ENCODE measurements at places on chromosomes 5 and 9.

GRCh38 chr9:111144741-111145140 is 106.5 kb upstream of the LPAR1 start:
- DNase-seq: no peak

GRCh38 chr5:150465927-150466326 is 16.4 kb upstream of the RPS14 start:
- DNase-seq: no peak

DNA sequence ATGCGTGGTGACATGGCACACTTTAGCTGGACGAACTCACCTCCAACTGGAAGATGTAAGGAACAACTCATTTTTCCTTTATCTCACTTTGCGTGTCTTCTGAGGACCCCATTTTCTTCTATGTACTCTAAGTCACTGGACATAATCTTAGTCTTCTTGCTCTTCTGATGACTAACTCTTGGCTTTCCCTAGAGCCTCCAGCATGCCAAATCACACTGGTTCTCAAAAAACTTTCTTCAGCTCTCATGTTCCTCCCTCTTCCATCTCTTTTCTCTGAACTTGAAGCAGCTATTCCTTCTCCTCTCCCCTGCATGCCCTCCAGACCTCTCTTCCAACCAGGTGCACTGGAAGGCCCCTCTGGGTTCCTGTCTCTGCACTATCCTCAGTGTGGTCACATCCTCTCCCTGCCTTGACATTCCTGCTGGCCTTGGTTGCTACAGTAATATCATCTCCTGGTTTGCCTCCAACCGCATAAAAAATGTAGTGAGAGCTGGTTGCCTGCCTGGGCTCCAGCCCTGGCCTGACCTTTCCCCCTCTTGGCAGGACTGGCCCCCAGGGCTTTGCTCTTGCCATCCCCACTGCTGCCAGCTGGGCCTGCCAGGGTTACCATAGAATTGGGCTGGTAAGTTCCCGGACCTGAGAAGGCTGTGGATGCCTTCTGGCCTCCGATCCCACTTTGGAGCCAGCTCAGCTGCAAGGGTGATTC is 44.8 kb upstream of the BNC2 start:
- DNase-seq: no peak

- no peak for DNase-seq
Measured at GRCh38 chr5:106522296-106522695, 1148.4 kb downstream of the EFNA5 start.

- no peak for DNase-seq
Measured at GRCh38 chr5:43514025-43514424, 923 bp downstream of the C5orf34 start.

- DNase-seq: no peak
Measured at GRCh38 chr9:81370096-81370495, 319.3 kb downstream of the TLE1 start.

DNA sequence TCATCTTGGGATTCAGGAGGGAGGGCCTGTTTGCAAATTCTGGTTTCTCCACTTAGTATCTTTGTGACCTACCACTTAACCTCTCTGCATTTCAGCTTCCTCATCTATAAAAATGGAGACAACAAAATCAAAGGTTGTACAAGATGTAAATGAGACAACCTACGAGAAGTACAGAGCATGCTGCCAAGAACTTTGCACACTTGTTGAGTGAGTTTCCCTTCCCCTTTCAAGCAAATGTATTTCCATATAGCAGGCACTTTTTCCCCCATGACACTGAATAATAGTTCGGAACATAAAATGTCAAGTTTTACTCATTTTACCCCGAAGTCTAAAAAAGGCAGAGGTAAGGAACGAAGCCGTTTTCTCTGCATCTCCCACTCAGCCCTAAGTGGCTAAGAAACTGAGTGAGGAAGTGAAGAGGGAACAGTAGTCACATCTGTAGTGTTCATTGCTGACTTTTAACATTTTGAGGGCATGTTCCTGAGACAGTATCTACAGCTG is 159.0 kb downstream of the TLE1 start:
- DNase-seq: no peak

- no peak for DNase-seq
Measured at GRCh38 chr9:38423973-38424843, at the start of gene IGFBPL1. TSS of gene IGFBPL1 (minus strand) at chr9:38424454. CDS start at chr9:38424424, 30 bp downstream.

- DNase-seq: no peak
Measured at GRCh38 chr9:122197882-122198281, 30.9 kb downstream of the LHX6 start.

GRCh38 chr5:179768326-179769085 is 25.3 kb upstream of the LTC4S start:
- DNase-seq: no peak

GRCh38 chr9:16591092-16591491 is 279.4 kb downstream of the BNC2 start:
- DNase-seq: no peak

DNA sequence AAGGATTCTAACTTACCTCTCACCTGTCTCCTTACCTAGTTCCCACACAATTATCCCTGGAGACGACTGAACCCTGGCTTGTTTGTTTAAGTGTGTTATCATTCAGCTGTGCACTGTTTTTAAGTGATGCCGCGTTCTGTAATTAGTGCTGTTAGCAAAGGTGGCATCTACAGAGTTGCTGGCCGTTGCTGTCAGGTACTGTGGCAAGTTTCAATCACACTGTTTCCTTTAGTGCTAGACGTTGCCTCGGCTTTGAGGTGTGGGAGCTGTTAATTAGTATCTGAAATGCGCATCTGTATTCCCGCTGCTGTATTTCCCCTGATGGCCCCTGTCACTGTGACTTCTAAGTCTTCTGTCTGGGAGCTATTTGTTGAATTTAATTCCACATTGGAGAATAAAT is 193.8 kb upstream of the GAS1 start:
- no peak for DNase-seq

GRCh38 chr5:131530706-131531331 is 104.2 kb downstream of the RAPGEF6 start:
- DNase-seq: no peak

- DNase-seq: no peak
Measured at GRCh38 chr5:147437161-147437596, 72.7 kb downstream of the DPYSL3 start.

- no peak for DNase-seq
Measured at GRCh38 chr5:54725391-54726280, 208.1 kb downstream of the SNX18 start.

DNA sequence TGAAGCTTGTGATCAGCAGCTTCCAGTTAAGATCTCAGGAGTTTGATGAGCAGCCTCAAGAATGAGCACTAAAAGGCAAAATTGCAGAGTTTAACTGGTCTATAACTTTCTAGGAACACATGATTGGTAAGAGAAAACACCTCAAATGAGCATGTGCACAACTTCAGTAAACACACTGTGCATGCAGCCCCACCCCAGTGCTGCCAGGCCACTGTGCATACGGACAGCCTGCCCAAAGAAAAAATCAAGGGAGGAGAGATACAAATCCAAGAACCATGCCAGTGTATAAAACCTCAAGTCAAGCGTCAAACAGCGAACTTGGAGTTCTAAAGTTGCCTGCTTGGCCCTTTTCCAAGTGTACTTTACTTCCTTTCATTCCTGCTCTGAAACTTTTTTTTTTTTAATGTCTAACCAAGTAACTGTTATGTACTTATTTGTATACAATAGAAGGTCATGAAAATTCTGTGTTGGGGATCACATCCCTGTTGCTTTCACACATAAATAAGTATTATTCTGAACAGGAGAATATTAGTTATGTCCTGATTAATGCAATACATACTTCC is 125.6 kb upstream of the TSLP start:
- DNase-seq: no peak

DNA sequence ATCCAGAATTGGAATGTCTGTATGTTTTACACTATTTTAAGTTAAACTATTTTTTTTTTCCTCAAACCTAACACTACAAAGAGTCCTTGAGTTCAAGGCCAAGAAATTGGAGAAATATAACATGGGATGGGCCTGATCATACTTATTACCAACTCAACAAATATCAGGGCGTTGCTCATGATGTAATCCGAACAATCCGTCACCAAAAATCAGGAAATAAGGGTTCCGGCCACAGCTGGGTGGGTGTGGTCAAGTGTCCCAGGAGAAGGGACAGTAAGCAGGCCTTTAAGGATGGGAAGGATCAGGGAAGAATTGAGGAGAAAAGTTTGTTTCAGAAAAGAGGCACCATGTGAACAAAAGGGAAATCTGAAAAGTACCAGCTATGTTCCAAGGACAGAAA is 29.8 kb downstream of the MED27 start:
- DNase-seq: no peak

GRCh38 chr9:109817146-109817845 is 37.3 kb downstream of the PALM2AKAP2 start:
- DNase-seq: no peak

GRCh38 chr5:146079695-146080373 is 25.5 kb downstream of the PLAC8L1 start:
- peak; percentile 13 for DNase-seq

- no peak for DNase-seq
Measured at GRCh38 chr9:85639675-85640186, 102.0 kb downstream of the AGTPBP1 start.

DNA sequence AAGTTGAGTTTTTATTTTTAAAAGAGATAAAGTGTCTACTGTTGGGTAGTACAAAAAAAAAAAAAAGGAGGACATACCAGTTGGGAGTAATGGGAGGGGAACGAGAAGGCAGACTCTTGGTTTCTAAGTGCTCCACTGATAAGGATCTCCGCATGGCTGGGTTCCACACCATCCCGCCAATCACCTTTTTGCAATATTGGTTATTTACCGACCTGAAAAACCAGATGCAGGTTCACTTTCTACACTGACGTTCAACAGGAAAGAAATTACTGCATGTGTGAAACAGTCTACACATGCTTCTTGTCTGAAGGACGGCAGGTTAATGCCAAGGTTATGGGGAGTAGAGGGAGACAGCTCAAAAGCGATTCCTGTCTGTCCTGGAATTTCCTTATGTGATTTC is 75.5 kb downstream of the PTPN3 start:
- DNase-seq: no peak

GRCh38 chr9:95822015-95822414 is 53.5 kb upstream of the ERCC6L2 start:
- no peak for DNase-seq

GRCh38 chr5:18546591-18546990 is 912.3 kb downstream of the TAF11L14 start:
- no peak for DNase-seq

- DNase-seq: peak; percentile 51
Measured at GRCh38 chr5:55994495-55994997, at the start of gene IL6ST. TSS of gene IL6ST (minus strand) at chr5:55994963. CDS start at chr5:55976278, 18,685 bp downstream.

GRCh38 chr9:112162621-112163413 is 12.3 kb downstream of the SUSD1 start:
- no peak for DNase-seq

GRCh38 chr5:33299621-33300208 is 141.1 kb upstream of the TARS1 start:
- no peak for DNase-seq

DNA sequence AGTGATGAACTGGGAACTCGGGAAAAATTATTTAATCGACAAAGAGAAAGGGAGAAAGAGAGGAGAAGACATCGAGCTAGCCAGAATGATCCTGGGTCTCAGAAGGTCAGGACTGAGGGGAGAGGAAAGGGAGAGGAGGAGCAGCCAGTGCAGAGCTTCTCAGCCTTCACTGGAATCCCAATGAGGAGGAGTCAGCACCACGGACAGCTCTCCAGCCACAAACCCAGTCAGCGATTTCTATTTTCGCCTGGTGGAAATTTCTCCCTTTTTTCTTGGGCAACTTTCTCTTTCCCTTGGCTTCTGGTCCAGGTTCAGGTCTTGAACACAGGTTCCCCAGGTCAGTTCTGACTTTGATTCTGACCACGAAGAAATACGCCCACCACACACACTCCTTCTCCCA is 1.6 kb upstream of the BRINP1 start:
- no peak for DNase-seq

DNA sequence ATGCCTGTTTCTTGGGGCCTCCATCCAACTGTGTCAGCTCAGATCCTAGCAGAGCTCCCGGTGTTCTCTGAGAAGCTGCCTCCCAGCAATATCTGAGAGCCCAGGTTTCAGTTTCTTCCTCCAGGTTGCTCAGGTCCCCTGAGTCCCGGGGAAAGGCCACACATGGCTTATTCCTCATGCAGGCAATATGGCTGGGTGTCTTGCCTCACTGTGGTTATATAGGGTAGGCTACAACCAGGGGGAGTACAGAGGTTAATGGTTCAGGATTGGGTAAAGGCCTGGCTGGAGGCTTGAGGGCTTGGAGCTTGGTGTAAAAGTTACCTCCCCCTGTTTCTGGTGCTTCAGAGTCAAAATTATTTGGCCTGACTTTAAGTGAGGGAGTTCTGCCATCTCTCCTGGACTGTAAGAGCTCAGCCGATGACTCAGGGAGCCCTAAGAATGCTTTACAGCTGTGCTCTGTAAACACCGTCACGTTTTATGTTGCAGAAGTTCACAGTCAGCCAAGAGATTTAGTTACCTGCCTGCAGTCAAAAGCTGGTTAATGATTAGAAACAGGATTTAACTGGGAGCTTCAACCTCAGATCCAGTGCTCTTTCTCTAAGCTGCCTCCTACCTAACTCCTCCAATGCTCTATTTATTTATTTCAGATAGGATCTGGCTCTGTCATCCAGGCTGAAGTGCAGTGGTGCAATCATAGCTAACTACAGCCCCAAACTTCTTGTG is 24.3 kb upstream of the UBAP2 start:
- no peak for DNase-seq

DNA sequence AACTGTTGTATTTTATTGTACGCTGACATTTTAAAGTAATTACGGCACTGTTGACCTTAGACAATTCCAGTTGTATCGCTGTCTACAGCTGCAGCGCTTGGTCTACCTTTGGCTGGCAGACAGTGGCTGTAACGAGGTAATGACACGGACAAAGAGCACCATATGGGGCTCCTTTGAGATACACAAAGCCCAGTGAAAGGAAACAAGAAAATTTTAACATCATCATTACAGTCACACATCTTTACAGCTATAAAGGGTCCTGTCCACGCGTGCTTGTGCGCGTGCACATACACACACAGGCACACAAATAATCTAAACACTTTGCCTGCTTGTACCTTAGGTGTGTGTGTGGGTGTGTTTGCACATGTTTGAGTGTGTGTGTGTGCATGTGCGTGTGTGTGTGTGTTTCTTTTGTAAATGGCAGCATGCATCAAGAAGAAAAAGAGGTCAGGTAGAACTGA is 946.0 kb downstream of the NR2F1-AS1 start:
- no peak for DNase-seq

DNA sequence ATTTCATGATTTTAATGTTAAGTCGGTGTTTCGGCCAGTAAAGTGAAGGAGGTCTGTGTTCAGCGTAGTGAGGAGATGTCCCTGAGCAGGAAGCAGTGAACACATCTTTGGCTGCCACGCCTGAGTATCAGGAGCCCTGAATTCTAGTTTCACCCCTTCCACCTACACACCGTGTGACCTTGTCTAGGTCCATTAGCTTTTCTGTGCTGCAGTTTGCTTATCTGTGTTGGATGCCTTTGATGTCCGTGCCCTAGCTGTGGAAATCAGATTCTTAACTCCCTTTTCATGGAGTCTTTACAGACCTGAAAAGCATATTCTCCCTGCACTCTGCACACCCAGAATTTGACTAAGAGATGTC is 601 bp downstream of the FBXO38 start:
- DNase-seq: no peak

- DNase-seq: peak; percentile 70
Measured at GRCh38 chr5:73451224-73452130, 2.9 kb upstream of the FOXD1 start.

All from T-cell (primary cell).